ENCODE measurements at places on chromosomes 7 and 10.

- no peak for DNase-seq
These were observed 2.8 kb upstream of the CYP3A4 start for GRCh38 chr7:99786726-99787335.

GRCh38 chr10:14523286-14523685 lies 192.6 kb upstream of the FRMD4A start:
- no peak for DNase-seq

GRCh38 chr7:26349005-26349915 lies 57.6 kb downstream of the SNX10 start:
- DNase-seq = no peak

- peak; percentile 47 for DNase-seq
These were observed 66.2 kb downstream of the FAM53B start for GRCh38 chr10:124677749-124678556.

DNA sequence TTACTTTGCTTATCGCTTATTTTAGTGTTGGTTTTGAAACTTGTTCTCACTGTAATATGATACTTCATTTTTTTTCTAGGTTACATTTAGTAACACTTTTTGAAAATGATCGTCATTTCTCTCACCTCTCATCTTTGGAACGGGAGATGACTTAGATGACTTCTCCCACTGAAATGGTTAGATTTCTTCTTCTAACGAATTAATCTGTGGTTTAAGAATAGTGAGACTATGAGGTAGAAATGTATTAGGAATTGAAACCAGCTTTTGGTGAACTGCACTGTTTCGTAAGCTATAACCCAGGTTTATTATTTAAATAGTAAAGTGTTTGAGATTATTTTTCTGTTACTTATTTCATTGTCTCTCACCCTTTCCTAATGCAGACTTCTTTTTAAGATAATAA lies 93.7 kb downstream of the PRR15 start:
- no peak for DNase-seq

- DNase-seq = no peak
These were observed 2.5 kb upstream of the MEST start for GRCh38 chr7:130489140-130489983.

DNA sequence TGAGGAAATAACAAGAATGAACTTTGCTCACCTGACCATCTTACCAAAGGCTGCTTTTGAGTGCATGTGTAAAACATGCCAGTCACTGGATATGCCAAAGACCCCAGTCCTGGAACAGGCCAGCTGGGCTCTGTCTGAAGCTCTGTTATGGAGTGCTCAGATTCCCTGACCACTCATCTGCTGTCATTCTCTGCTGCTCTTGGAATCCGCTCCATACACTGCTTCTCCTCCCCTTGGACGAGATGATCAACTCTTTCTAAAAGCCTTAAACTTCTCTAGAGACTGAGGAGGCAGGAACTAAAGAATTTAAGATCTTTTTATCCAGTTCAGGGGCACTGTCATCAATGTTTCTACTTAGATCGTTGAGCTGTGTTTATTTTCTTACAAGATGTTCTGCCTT lies 100.2 kb downstream of the SPAG6 start:
- DNase-seq = no peak

- no peak for DNase-seq
These were observed 87.8 kb downstream of the TAF3 start for GRCh38 chr10:7906128-7906527.

GRCh38 chr10:124016804-124017375 lies 76.5 kb downstream of the CHST15 start:
- no peak for DNase-seq

DNA sequence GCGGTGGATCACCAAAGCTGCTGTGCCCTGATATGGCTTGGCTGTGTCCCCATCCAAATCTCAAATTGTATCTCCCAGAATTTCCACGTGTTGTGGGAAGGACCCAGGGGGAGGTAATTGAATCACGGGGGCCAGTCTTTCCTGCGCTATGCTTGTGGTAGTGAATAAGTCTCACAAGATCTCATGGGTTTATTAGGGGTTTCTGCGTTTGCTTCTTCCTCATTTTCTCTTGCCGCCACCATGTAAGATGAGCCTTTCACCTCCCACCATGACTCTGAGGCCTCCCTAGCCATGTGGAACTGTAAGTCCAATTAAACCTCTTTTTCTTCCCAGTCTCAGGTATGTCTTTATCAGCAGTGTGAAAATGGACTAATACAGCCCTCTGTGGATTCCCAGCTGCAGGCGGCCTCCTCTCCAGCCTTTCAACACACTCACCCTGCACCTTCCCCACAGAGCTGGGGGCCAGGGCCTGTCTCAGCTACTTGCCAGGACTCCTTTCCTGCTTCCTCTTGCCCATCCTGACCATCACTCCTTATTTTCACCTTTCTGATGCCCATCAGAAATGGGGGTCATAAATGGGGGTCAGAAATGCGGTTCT lies 57.2 kb upstream of the TOMM7 start:
- no peak for DNase-seq

DNA sequence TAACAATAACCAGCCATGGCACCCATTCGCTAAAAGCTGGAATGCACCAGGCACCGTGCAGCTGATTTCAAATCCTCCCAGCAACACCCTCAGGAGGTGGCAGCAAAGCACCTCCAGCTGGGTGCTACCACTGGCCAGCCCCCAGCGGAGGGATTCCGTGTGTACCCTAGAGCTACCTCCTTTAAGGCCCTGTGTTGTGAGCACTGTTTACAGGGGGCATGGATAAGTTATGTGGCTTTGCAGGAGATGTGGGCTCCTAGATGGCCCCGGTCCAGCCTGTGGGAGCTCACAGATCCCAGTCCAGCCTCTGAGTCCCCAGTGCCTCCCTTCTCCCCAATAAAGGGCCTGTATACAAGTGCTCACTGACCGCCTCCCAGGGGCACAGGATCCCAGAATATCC lies 27.1 kb downstream of the TNRC18 start:
- no peak for DNase-seq

DNA sequence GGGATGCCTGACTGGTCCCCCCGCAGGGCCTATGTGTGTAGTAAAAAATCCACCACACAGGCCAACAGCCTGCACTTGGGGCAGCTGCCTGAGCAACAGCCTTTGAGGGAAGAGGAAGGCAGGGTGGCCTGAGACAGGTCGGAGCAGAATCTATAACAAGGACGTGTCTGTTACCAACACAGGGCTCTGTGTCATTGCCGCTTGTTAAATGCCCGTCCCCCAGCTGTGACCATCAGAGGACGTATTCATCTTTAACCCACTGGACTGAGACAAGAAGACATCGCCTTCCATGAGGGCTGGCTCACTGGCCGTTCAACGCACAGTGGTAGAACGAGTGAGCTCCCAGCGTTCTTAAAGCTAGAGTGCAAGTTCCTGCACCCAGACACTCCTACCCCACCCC lies 7.8 kb downstream of the PDIA4 start:
- no peak for DNase-seq

GRCh38 chr7:74307738-74308505 lies 18.7 kb downstream of the CLIP2 start:
- DNase-seq = peak; percentile 41

- peak; percentile 8 for DNase-seq
These were observed 56.0 kb downstream of the PTPRN2 start for GRCh38 chr7:158531661-158532060.

DNA sequence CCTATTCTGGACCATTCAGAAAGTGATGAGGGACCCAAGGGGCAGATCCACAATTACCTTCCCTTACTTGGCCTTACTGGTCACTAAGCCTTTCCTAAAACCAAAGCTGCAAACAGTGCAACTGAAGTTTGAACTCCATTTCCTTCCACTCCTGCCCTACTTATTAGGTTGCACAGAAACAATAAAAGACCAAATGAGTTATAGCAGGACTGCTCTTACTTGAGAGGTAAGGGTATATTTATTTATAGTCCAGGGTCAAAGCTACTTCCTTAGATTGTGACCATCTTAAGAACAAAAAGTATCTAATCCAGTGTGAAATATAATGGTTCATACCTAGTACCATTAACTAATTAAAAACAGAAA lies 27.0 kb downstream of the CDK6 start:
- no peak for DNase-seq

- DNase-seq = no peak
These were observed 112.0 kb upstream of the PRKCQ start for GRCh38 chr10:6692103-6692502.

GRCh38 chr7:91228927-91229558 lies 35.2 kb upstream of the FZD1 start:
- no peak for DNase-seq

DNA sequence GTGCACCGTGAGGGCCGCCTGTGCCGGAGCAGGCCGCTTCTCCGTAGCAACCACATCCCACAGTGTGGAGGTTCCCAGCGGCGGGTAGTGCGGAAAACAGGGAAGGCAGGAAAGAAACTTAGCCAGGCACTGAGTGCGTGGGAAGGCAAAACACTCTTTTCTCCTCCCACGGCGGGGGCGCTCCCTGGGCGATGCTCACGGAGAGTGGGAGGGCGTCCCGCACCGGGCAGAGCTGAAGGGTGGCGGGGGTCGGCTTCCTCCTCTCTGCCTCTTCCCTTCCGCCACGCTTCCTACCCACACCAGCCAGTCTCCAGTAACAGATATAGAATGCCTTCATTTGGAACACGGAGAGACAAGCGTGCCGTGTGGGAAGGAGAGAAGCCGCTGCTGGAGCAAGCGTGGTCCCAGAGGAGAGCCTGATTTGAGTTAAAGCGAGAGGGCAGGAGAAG lies 252.5 kb downstream of the PAXIP1 start:
- DNase-seq = no peak

DNA sequence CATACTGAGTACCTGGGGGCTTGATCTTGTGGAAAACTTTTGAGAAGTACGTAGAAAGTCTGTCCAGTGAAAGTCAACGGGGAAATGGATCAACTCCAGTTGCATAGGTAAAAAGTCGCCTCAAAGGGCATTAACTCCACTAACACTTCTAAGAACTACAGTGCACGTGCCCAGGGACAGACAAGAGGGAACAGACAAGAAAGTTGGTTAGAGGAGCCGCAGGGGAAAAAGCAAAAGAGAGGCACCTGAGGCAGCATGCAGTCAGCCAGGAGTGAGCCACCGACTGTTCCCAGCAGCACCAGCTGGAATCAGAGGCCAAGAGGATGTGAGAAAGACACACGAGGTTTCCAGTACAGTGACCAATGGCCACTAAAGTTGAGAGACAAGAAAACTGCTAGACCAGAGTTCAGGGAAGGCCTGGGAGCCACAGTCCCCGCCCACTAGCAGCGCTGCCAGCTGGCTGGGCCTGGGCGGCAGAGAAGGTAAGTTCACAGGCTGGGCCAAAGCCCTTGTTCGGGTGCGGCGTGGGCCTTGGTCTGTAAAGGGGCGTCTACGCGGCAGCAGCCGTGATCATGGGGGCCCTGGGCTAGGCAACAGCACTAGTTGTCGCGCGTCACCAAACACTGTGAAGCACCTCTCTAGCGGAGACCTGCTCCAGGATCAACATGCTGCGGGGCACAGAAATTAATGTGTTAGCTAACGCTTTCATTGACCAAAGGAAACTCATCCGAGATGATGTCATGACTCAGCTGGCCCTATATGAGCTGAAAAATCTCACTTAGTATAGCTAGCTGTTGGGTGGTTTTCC lies 14.0 kb downstream of the ITGB1 start:
- peak; percentile 54 for DNase-seq

DNA sequence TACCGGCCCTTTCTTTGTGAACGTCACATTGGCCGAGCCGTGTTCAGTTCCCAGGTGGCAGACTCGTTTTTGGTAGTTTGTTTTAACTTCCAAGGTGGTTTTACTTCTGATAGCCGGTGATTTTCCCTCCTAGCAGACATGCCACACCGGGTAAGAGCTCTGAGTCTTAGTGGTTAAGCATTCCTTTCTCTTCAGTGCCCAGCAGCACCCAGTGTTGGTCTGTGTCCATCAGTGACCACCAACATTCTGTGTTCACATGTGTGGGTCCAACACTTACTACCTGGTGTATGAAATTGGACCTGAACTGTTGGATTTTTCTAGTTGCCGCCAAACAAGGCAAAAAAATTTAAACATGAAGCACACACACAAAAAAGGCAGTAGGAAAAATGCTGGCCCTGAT lies 9.9 kb upstream of the CSGALNACT2 start:
- DNase-seq = no peak

GRCh38 chr10:95693071-95693667 lies 558 bp downstream of the TCTN3 start:
- DNase-seq = no peak

GRCh38 chr10:15182540-15183207 lies 14.2 kb upstream of the NMT2 start:
- DNase-seq = no peak

GRCh38 chr7:46004965-46005364 lies 83.9 kb upstream of the IGFBP3 start:
- no peak for DNase-seq

DNA sequence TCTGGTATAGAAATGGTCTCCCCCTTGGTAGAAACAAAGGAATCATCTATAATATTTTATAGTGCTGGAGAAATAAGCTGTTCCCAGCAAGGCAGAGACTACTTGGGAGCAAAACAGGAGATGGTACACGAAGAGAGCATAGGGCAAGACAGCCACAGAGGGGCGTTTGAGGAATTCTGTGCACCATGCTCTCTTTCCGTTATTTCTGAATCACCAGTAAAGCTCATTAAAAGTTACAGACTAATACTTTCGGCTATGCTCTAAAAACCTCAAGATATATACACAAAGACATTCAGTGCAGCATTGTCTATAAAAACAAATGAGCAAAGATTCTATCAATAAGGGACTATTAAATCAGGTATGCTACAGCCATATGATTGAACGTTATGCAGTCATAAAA lies 68.5 kb upstream of the FHIP2A start:
- no peak for DNase-seq

GRCh38 chr10:79144351-79145173 lies 75.8 kb downstream of the ZMIZ1 start:
- no peak for DNase-seq

GRCh38 chr7:83077328-83077727 lies 85.4 kb downstream of the PCLO start:
- no peak for DNase-seq

- DNase-seq = peak; percentile 92
These were observed 164.4 kb downstream of the RGS10 start for GRCh38 chr10:119377958-119378736.

- DNase-seq = no peak
These were observed 17.1 kb downstream of the ST7 start for GRCh38 chr7:116970238-116970910.

DNA sequence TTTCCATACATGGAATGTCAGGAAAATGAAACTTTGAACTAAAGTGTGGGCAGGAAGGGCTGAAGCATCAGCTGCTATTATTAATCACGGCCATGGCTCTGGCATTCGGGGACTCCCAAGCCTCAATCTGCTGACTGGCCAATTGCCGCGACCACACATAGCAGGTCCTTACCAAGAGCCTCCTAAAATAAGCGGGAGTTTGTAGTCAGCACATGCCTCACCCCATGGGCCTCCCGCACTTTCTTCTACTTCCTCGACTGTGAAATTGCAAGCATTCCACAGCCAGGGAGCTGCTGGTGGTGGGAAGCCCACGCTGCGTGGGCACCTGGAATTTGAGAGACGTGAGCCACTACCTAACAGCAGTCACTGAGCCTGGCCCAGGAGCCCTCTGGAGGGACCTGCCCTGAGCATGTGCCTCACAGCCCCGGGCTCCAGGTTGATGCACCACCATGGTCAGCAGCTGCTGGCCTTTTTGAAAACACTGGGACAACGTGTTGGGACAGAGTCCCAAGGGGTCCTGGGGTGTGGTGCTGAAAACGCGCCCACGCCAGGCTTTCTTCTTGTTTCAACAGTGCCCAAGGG lies 211.4 kb downstream of the TNS3 start:
- DNase-seq = peak; percentile 71
